ENCODE measurements at places on chromosomes 7 and 10. TPM values are rescaled to one million over a fixed set of nuclear protein-coding genes. Genes with fewer than 3 reads are reported as not detected.

SGCE gene
- total RNA-seq = 38.2 TPM

NANOS1 gene
- 5.1 TPM for total RNA-seq

NME8 gene
- not detected for total RNA-seq

STEAP1B gene
- total RNA-seq = 2.1 TPM

TOMM7 gene
- 260 TPM for total RNA-seq

SLC26A5 gene
- not detected for total RNA-seq

CPVL gene
- total RNA-seq = 5.7 TPM

SH2D4B gene
- total RNA-seq = 0.17 TPM

OR9A2 gene
- total RNA-seq = not detected

ARHGEF35 gene
- total RNA-seq = 0.27 TPM

ZNF862 gene
- 9.8 TPM for total RNA-seq

PHYHIPL gene
- not detected for total RNA-seq

SLC25A13 gene
- total RNA-seq = 25.6 TPM

OGA gene
- 187 TPM for total RNA-seq

ZNF467 gene
- total RNA-seq = 5.3 TPM

CPEB3 gene
- 12.8 TPM for total RNA-seq

DDX50 gene
- total RNA-seq = 60.7 TPM

PDK4 gene
- 0.22 TPM for total RNA-seq

PAPOLB gene
- total RNA-seq = 0.31 TPM

Data from motor neuron (in vitro differentiated cells).